ENCODE measurements at places on chromosomes 2 and 18.

GRCh38 chr2:82344670-82345069 lies 2040.1 kb upstream of the LRRTM1 start:
- DNase-seq, result no peak
- no peaks in the 10 kb centered on the region for H3K4me1 ChIP-seq
- no peak overlapping the region for H3K4me3 ChIP-seq
- no peaks in the 10 kb centered on the region for H3K36me3 ChIP-seq
- H3K27me3 ChIP-seq, result no peaks in the 10 kb centered on the region
- H3K27ac ChIP-seq, result no peak overlapping the region

- no peaks in the 10 kb centered on the region for H3K36me3 ChIP-seq
- H3K27me3 ChIP-seq, result no peaks in the 10 kb centered on the region
These were observed 131.0 kb upstream of the ZEB2 start for GRCh38 chr2:144650907-144651306.

DNA sequence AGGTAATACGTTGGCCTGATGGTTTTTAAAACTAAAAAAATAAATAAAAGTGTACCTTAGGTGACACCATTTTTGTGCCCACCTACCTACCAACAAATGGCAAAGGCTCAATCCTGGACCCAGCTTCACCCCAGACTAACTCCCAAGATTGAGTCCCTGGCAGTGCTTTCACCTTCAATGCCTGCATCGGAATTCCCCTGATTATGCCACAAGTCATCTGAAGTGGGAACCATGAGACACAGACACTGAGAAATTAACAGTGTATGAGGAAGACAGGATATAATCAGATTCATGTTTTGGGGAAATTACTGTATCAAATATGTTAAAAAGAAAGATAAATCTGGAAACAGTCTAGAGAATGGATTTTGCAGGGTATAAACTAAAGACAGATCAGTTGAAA lies 41.6 kb downstream of the ZBTB14 start:
- no peak for DNase-seq
- no peaks in the 10 kb centered on the region for H3K36me3 ChIP-seq
- H3K27ac ChIP-seq, result no peak overlapping the region
- no peak overlapping the region for H3K4me3 ChIP-seq
- H3K27me3 ChIP-seq, result no peaks in the 10 kb centered on the region

- H3K36me3 ChIP-seq, result peaks cover 85% of the 10 kb centered on the region
These were observed 48.9 kb downstream of the POLR1A start for GRCh38 chr2:86056590-86057331.

GRCh38 chr2:223633656-223634055 lies 31.5 kb upstream of the SCG2 start:
- no peaks in the 10 kb centered on the region for H3K27me3 ChIP-seq
- no peak overlapping the region for H3K27ac ChIP-seq
- no peaks in the 10 kb centered on the region for H3K36me3 ChIP-seq
- H3K4me3 ChIP-seq, result no peak overlapping the region
- no peak for DNase-seq
- H3K4me1 ChIP-seq, result no peaks in the 10 kb centered on the region
